GDM1 (cell line): ENCODE measurements at places on chromosomes 4 and X.
A peak's percentile ranks its signal among the peaks of the same experiment; 100 is the strongest.

DNA sequence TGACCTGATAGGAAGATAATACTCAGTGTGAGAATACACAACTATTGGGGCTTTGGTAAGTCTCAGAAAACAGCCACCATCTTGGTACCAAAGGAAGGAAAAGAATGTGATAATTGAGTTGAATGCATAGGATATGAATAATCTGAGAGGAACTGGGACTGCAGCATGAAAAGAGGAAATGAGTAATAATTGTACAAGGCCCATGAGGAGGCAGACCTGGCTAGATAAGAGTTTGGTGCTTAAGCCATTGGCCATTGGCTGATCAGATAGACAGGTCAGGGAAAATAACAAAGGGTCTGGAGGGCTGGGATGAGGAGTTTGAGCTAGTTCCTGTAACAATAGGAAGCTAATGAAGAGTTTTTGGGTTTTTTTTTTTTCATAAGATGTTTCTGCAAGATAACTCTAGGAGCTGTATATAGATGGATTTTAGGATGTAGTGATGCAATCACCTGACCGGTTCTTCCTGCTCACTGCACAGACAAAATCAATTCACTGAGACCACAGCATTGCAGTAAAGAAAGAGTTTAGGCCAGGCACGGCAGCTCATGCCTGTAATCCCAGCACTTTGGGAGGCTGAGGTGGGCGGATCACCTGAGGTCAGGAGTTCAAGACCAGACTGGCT, 5.3 kb upstream of the TRMT2B start:
- peak; percentile 33 for DNase-seq

DNA sequence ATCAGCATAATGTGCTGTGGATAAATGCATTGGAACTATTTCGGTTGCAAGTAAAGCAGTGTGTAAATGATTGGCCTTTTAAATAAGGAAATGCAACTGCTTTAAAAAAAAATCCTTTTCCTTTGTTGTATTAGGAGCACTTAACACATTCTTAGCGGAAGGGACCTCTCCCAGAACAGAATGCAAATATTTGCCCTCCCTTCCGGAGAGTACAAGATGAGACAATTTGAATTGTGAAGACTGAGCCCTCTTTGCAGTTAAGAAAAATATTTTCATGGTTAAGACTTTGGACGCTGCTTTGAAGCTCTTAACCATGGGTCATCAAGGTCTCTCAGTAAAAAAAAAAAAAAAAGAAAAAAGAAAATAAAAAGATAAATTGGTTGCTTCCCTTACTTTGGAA, 9.5 kb upstream of the NOX1 start:
- no peak for DNase-seq

DNA sequence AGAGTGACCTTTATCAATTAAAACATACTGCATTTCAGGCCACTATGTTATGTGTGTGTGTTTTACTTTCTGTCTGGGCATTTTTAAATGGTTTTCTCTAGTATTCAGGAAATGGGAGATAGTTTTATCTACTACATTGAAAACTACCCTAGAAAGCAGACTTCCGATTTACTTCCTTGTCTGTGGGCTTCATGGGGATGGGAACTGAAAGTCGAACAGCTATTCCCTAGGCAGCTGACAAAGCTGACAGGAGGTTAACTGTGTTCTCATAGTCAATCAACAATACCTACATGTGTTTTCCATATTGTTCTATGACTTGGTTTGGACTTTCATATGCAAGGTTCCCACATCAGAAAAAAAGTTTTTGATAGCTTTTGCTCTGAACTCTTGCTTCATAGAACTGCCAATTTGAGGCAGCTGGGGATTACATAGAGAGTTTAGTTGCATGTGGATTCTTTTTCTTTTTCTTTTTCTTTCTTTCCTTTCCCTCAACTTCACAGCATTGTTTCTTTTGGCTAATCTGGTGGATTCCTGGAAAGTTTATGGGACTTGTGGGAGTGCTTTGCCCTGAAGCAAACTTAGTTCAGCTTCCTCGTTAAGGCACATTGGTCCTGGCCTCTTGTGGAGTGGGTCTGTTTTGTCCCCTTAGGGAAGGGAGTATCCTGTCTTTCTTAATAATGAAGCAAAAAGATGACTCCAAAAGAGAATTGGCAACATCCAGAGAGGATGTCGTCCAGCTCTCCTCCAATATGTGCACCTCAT, 327.1 kb upstream of the GIMD1 start:
- DNase-seq: no peak

DNA sequence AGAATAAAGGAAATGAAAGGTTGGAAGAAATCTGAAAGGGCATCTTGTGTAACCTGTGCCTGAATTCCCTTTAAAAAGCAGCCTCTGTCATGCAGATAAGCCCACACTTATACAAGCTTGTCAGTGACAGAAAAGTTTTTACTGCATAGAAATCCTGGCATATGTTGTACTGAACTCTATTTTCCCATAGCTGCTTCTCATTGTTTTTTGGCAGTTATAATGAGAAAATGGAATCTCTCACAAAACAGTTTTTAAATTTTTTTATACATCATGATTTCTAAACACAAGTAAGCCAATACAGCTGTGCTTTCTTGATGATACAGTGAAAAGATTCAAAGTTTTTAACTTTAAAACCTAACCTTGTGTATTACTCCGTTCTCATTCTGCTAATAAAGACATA, 511.4 kb upstream of the ARX start:
- DNase-seq: no peak

- DNase-seq: no peak
These were observed 8.0 kb downstream of the TBC1D14 start for GRCh38 chr4:6917461-6918271.

- no peak for DNase-seq
These were observed 291.3 kb downstream of the GALNTL6 start for GRCh38 chr4:172104539-172104938.

DNA sequence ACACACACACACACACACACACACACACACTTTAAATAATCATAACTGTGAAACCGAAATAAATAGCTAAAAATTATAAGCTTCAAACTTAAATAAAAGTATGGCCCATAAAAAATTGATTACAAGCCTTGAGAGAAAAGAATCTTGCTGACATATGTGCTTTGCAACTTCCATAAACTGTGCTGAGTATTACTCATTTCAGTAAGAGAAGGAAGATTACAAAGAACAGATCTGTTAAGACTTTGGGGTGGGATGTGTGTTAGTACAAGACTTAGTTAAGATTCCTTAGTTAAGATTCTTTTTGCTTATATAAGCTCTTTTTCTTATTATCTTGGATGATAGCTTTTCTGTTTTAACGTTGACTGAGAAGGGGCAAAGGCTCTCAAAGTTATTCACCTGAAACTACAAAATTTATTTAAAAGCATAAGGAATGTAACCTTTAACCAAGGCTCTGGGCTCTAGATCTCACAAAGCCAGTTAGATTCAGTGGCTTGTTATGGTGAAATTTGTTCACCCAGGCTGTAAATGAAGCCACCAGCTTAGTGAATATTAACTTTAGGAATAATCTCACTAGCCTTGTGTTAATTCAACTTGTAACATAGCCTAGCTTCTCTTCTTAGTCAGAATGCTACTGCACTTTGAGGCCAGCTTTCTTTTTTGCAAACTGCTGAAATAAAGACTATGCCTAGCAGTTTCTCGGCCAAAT, 58.2 kb downstream of the ARSJ start:
- DNase-seq: no peak

- DNase-seq: no peak
These were observed 219.1 kb downstream of the GC start for GRCh38 chr4:71564775-71565174.

GRCh38 chrX:40132751-40133150, 35.0 kb upstream of the BCOR start:
- no peak for DNase-seq

DNA sequence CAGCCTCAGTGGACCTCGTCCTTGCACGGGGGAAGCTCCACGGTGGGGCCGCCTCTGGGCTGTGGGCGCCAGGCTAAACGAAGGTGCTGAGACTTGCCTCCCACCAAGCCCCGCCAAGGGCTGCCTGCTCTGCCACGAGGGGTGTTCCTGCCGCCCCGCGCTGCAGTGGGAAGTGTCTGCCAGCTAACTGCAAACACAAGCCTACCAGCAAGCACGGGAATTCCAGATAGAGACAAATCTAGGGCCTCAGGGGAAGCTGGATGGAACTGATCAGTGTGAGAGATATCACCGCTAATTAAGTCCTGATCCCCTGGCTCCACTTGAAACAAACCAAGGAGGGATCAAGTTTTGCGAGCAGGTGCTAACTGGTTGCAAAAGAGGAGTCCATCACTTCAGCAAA, 181.6 kb upstream of the LEF1 start:
- DNase-seq: no peak

GRCh38 chr4:95984081-95984480, 144.2 kb downstream of the PDHA2 start:
- no peak for DNase-seq

GRCh38 chrX:40154250-40154852, 56.6 kb upstream of the BCOR start:
- peak; percentile 23 for DNase-seq

DNA sequence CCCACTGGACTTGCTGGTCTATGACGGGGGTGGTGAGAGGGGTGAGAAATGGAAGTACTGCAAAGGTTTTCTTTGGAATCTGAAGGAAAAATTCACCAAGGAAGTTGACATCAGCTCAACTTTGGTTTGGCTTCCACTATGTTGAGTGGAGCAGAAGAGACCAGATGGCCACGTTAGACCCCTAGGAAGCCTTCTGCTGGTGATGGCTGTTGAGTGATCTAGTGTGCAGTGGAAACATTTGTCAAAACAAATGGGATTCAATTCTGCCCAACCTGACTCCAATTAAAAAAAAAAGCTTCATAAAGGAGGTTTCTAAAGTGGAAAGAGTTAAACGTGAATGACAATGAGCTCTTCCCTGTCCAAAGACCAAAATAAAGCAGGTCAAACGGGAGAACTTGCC, 25.7 kb downstream of the SEL1L3 start:
- no peak for DNase-seq

- DNase-seq: no peak
These were observed 5.6 kb downstream of the GPR78 start for GRCh38 chr4:8585721-8586212.

- no peak for DNase-seq
These were observed 492.3 kb downstream of the MAGEE1 start for GRCh38 chrX:76919761-76920160.

DNA sequence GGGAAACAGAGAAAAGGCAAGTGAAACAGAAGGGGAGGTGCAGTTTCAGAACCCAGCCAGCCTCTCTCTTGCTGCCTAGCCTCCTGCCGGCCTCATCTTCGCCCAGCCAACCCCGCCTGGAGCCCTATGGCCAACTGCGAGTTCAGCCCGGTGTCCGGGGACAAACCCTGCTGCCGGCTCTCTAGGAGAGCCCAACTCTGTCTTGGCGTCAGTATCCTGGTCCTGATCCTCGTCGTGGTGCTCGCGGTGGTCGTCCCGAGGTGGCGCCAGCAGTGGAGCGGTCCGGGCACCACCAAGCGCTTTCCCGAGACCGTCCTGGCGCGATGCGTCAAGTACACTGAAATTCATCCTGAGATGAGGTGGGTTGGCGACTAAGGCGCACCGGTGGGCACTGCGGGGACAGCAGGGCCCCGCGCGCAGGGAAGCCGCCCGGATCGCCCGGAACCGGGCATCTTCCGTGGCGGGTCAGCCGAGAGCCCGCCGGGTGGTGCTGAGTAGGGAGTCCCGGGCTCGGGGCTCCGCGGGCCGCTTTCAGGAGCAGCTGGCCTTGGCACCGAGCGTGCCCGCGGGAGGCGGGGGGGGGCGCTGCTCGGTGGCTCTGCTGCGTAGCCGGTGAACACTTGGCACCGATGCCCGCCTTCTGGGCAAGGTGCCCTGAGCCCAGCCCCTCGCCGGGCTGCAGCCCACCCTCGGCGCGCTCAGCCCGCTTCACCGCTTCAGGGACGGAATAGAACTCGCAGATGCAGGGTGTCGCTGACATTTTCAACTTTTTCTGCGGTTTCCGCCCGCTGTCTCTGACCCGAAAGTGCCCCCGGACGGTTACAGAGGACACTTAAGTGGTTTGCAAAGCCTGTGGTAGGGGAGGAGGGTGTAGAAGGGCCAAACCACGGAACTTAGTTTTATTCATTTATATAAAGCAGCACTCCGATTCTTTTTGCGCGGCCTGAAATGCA, at the start of gene CD38:
TSS of gene CD38 (plus strand) at position 40 of the 953 bp plus-strand sequence. CDS start at position 127, 87 bp downstream.
- peak; percentile 84 for DNase-seq

- DNase-seq: no peak
These were observed 61.3 kb upstream of the CRMP1 start for GRCh38 chr4:5954056-5954760.

GRCh38 chr4:124415146-124415545, 297.4 kb downstream of the ANKRD50 start:
- DNase-seq: no peak

- DNase-seq: no peak
These were observed 57.2 kb downstream of the TRIM2 start for GRCh38 chr4:153261461-153261860.

GRCh38 chr4:31069151-31069550, 349.0 kb downstream of the PCDH7 start:
- DNase-seq: no peak

DNA sequence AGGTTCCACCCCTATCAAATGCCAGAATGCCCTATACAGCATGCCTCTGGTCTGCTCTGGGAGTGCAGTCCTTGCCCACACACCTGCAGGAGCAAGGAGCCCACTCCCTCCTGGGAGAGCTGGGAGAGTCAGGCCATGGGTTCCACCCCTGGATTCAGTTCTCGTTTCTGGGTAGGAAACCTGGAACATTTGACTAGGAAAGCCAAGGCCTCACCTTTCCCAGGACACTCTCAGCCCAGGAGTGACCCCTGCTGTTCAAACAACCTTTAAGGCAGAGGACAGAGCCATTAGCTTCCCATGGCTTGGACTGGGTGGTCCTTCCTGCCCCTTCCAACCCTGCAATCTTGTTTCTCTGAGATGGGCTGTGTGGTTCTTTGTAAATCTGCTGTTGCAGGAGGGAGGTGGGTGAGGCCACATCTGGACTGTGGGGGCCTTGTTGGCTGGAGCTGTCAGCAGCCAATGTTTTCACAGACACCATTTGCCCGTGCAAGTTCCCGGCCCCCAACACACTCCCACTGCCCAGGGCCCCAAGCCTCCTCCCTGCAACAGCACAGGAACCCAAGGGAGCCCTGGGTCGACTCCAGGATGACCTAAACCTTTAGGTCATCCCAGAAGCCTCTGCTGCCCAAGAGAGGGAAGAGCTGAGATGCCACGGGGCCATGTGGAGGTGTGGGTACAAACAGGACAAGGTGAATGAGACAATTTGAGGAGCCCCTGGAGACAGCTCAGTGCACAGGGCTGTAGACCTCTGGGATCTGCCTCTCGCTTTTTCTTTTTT, 104.4 kb downstream of the PJA1 start:
- DNase-seq: no peak

GRCh38 chrX:23786268-23786815, 3.4 kb downstream of the SAT1 start:
- DNase-seq: no peak

GRCh38 chr4:56512166-56512565, 6.6 kb downstream of the ARL9 start:
- no peak for DNase-seq

DNA sequence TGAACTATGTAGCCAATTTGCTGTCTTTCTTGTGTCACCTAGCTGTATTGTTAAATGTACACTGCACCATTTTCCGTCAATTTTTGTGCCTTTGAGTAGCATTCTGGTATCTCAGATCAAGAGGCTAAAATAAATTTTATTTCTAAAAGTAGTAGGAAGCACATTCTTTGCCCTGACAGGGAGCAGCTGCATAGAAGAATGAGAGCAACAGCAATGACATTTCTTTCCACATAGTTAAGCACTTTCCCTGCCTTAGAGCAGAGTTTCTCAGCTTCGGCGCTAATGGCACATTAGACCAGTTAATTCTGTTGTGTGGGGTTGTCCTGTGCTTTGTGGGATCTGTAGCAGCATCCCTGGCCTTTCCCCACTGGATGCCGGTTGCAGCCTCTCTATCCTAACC, 173.9 kb downstream of the CHIC2 start:
- no peak for DNase-seq

GRCh38 chrX:63738696-63739095, 46.3 kb downstream of the ARHGEF9 start:
- DNase-seq: no peak
